Activated naive CD8-positive, alpha-beta T cell treated with anti-CD3 and anti-CD28 coated beads, Interleukin-2, amount 10 ng/mL, durations not matched to agents 7 days and 5 days (primary cell): ENCODE measurements at places on chromosomes 3 and 15. TPM values are rescaled to one million over a fixed set of nuclear protein-coding genes. Genes with fewer than 3 reads are reported as not detected.

DNA sequence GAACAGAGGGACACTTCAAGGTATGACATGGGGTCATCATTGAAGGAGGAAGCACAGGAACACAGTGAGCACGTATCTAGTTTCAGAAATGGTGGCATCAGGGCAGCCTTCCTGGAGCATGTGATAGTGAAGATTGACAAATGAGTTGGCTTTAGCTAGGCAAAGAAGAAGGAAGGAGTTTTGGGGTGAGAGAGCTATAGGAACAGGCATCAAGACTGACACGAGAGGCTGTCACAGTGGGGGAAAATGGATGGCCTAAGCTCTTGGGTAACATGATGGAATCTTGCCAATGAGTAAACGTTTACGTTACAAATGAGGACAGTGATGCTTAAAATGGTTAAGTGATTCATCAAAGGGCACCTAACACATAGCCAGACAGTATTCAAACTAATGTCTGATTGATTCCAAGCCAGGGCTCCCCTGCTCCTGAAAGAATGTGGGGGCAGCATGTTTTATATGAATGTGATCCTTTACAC lies 23.1 kb upstream of the GPR171 start:
- DNase-seq: no peak

- no peak for DNase-seq
Measured at GRCh38 chr3:167930453-167930852, 165.3 kb downstream of the GOLIM4 start.

GRCh38 chr3:3053974-3054373 lies 56.2 kb downstream of the IL5RA start:
- DNase-seq: no peak

MRPL47 gene
- total RNA-seq: 30.1 TPM

- DNase-seq: no peak
Measured at GRCh38 chr3:70281663-70282062, 30.8 kb downstream of the MDFIC2 start.

- no peak for DNase-seq
Measured at GRCh38 chr15:72169921-72170611, 27.5 kb downstream of the GRAMD2A start.

GRCh38 chr3:12679468-12679867 lies 15.6 kb upstream of the RAF1 start:
- DNase-seq: no peak

NLGN1 gene
- total RNA-seq: not detected

GRCh38 chr3:121995161-121996137 lies 26.6 kb downstream of the ILDR1 start:
- DNase-seq: no peak

SEMA3B gene
- total RNA-seq: 0.36 TPM

DNA sequence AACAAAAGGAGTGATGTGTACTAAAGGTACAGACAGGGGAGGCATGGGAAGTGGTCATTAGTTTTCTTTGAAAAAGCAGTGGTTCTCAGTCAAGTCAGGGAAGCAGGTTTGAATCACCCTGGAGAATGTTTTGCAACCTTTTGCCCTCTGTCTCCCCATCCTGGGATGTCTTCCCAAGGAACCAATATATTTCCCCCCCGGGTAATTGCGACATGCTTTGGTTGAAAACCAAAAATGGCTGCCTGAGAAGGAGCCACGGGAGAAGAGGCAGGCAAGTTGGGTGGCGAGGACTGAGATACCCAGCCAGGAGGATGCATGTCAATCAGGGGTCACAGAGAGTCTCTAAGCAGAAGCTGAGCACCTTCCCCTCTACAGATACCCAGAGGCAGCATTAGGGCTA lies 20.2 kb upstream of the PPP1R2 start:
- no peak for DNase-seq

DNA sequence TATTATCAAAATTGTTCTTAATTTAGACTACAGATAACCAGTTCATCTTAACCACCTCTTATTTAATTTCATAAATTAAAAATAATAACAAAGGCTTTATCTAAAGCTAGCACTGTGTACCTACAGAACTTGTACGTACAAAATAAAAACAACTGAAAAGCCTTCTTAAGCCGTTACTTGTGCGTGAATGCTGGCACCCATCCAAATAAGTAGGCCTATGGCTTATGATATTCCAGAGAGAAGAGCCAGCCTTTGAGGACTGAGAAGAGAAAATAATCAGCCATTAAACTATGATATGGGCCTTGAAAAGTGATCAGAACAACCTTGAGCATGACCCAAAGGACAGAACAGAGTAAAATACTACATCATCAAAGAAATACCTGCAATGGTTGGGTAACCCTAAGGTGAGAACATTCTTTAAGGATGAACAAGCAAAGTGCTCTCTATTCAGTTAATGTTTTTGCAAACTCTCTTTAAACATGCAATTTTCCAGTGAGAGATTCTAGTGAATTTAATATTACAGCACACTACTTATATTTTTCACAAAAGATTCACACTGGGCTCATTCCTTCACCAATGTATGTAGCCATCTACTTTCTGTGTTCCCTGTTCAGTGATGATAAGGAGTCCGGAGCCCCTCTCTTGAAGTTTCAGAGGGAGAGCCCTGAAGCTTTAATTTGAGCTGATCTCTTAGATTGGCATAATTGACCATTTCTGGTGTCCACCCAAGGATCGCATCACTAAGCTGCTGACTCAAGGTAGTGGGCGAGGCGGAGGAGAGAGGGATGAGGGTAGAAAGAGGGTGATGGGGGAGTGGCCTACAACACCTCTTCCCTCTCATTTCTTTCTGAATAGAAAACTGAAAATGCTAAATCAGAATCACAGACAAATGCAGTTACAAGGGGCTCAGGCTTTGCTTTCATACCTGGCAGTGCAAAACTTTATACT lies 7.7 kb upstream of the ACTC1 start:
- no peak for DNase-seq

DNA sequence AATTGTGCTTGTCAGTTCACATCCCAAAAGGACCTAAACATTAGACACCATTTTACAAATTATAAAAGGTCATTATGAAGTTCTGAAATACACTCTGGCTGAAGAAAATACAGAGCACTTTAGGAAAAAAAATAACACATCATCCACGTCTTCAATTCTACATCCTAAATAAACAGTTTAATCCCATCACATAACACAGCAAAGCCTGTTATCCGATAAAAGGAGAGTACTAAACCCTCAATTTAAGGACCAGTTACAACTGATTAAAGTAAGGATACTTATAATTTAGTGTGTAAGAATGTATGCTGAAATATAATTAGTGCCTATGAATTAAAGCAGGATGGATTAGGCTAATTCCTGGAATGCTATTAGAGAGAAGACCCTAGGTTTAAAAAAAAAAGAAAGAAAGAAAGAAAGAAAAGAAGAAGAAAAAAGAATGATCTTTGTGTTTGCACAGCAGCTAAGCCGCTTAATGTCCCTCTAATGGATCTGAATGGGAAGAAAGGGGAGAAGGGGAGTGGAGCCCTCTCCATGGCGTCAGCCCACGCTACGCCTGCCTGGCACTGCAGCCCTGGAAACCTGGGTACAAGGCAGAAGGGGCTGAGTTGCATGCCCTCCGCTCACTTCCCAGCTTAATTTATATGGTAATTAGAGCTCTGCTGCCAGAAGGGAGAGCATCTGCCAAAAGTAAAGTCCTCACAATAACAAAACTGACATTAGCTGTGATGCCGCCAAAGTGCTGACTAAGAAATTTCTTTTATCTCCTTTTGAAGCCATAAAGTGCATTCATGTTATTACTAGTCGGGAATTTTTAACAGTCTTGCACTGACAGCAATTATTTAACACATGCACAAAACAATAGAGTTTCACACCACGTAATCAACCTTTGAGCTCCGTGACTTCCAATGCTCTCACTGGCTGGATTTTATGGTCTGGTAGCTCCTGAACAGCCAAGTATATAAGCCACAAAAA lies 90.0 kb downstream of the FSIP1 start:
- no peak for DNase-seq

CFAP20DC gene
- 1.4 TPM for total RNA-seq

GPR15 gene
- 44.1 TPM for total RNA-seq

- no peak for DNase-seq
Measured at GRCh38 chr3:131608741-131609140, 106.0 kb upstream of the MRPL3 start.

- no peak for DNase-seq
Measured at GRCh38 chr3:44036850-44037249, 204.8 kb upstream of the TOPAZ1 start.
